GM12878 (cell line): ENCODE measurements at places on chromosomes 5 and 9.

DNA sequence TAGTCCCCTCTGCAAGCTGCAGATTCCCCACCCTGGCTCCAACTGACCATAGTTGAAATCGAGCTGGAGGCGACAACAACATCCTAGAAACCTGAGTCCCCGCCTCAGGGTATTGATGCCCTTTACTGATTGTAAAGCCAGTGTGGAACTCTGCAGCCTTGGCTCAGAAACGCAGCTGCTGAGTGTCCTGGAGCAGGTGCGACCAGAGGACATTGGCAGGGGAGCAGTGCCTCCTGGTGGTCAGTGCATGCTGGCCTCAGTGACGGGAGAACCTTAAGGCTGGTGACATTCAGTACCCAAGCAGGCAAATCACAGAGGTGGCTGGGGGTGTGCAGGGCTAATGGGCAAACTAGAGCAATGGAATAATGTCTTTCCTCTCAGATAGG lies 20.4 kb upstream of the ZNF354B start:
- DNase-seq, result no peak

DNA sequence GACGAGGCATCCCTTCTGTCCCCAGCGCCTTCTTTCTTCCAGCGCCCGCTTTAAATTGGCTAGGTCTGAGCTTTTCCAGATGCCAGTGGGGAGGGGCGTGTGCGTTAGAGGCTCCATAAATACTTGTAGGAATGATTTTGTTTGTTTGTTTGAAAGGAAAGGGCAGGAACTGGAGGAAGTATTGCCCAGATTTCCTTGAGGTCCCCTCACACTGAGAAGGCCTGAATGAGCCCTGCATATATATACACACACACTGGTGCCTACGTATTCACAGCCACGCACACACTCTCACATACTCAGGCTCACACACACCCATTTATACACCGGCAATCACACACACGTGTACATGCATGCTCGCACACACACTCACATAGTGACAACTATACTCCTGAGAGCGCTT lies 1.0 kb upstream of the SLIT3 start:
- no peak for DNase-seq

GRCh38 chr9:1101846-1102641 lies 51.9 kb downstream of the DMRT2 start:
- DNase-seq, result no peak

GRCh38 chr5:96875791-96876291 lies 459 bp upstream of the ERAP2 start:
- no peak for DNase-seq

DNA sequence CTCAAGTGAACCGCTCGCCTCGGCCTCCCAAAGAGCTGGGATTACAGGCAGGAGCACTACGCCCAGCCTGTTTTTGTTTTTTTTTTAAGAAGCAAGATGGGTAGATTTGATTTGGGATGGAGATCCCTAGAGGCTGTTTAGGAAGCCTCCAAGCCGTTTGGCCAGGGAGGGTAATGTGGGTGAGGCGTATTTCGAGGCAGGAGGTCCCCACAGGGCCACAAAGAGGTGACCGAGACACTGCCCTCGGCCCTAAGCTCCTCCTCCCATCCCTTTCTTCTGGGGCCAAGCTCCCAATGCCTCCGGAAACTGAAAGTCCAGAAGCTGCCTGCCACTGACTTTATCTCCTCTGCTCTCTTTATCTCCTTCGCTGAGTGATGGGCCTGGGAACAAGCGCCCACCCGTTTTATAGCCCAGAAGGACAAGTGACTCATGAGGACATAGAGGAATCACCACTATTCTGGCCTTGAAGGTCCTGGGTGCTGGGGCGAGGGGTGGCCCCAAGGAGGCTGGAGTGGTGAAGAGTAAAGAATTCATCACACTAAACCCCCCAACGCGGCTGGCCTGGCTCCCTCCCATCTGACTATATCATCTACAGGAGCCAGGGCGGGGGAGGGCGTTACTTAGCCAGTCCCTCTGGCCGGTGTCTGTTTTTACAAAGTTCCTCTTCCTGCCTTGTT lies 2.0 kb upstream of the RALGDS start:
- no peak for DNase-seq

GRCh38 chr9:25636026-25636425 lies 42.2 kb downstream of the TUSC1 start:
- DNase-seq, result no peak

DNA sequence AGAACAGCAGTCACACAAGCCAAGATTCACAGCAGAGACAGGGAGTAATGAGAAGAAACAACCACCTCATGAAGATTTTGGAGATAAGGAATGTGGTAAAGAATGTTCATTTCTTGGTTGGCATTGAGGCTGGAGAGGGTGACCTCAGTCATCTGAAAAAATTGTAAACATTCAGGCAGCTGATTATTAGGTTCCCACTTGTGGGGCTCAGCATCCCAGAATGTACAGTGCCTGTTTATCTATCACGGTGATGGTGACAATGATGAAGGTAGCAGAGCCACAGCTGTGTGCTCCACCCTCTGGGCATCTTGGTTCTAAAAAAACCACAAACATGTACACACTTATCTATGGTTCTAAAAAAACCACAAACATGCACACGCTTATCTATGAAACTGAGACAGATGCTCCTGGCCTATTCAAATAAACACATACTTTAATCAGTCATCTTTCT lies 143.9 kb upstream of the MOCS2 start:
- DNase-seq, result no peak

GRCh38 chr9:121825031-121825691 lies 173.7 kb downstream of the DAB2IP start:
- DNase-seq, result no peak

DNA sequence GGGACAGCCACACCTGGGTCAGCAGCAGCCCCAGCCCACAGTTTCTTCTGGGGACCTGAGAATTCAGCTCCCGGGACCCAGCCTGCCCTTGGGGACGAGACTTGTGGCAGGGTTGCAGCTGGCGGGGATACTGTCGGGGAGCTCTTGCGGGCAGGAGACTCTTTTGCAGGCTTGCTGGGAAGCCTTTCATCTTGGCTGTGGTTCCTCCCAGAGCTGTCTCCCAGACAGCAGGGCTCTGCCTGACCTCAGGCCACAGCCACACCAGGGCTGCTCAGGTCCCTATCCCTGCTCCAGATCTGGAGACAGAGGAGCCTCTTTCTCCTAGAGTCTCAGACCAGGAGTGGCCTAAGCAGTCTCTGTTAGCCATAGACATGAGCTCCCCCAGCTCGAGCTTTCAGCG lies 4.7 kb upstream of the MYMK start:
- DNase-seq, result no peak

- no peak for DNase-seq
Measured at GRCh38 chr9:91644433-91644832, 220.8 kb upstream of the NFIL3 start.

- peak; percentile 96 for DNase-seq
Measured at GRCh38 chr9:112012026-112012902, 115.7 kb downstream of the UGCG start.

GRCh38 chr9:122200960-122201595 lies 27.7 kb downstream of the LHX6 start:
- no peak for DNase-seq

GRCh38 chr5:116605310-116606070 lies 30.9 kb upstream of the SEMA6A start:
- no peak for DNase-seq

DNA sequence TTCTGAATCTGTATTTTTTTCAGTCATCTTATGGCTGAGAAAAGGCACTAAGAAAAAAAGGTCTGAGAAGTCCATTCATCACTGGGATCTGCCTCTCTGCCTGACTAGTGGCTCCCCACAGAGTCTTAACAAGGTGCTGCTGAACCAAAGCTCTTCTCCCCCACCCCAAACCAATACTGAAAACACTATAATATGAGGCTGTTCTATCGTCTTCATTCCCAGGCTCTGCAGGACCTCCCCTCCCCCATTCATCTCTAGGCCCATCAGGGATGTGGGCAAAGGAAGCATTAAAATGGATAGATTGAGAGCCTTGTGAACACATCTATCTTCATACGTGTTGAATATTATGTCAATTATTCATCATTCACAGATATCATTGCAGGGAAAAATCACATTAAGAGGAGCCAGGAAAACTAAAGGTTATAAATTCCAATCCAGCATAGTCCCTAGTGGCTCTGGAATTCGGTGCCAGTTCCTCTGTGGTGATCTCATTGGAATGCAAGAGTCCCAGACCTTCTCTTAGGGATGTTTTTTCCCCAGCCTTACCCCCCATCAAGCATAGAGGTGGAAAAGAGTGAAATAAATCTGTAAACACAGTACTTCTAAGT lies 44.3 kb upstream of the GPR151 start:
- DNase-seq, result no peak

GRCh38 chr5:96110300-96110699 lies 148.6 kb upstream of the ELL2 start:
- no peak for DNase-seq

GRCh38 chr5:68214482-68215207 lies 911 bp upstream of the PIK3R1 start:
- DNase-seq, result no peak

DNA sequence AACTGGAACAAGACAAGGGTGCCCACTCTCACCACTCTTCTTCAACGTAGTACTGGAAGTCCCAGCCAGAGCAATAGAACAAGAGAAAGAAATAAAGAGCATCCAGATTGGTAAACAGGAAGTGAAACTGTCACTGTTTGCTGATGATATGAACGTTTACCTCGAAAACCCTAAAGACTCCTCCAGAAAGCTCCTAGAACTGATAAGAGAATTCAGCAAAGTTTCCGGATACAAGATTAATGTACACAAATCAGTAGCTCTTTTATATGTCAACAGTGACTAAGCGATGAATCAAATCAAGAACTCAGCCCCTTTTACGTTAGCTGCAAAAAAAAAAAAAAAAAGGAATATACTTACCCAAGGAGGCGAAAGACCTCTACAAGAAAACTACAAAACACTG lies 306.6 kb downstream of the PLK2 start:
- no peak for DNase-seq

GRCh38 chr5:42514754-42515153 lies 91.5 kb downstream of the GHR start:
- DNase-seq, result no peak

GRCh38 chr9:127140181-127140580 lies 17.7 kb upstream of the ANGPTL2 start:
- no peak for DNase-seq

- DNase-seq, result no peak
Measured at GRCh38 chr5:633501-633955, 21.4 kb downstream of the CEP72 start.

DNA sequence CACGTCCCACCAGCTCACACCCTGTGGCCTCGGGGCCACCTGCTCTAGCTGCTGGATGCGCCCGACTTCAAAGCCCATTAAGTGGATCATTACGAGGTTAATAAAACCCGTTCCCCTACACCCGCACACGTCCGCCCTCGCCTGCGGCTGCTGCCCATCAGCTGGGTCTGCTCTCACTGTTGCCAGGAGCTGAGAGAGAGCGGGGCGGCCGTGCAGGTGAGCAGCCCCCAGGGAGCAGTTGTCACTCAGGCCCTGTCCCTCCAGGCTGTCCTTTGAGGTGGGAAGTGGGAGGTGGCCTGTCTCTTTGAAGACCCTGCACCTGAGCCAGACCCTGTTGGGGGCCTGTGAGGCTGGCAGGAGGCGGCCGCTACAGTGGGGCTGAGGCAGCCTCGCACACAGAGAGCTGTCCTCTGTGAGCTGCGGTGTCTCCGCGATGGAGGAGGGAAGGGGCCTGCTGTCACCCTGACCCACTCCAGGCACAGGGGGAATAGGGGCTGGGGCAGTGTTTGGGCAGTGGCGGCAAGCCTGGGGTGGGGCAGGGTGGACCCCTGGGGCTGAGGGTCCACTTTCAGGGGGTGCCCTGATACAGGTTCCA lies 12.8 kb upstream of the UNC5A start:
- no peak for DNase-seq
